ENCODE measurements at places on chromosomes 2 and 18.

DNA sequence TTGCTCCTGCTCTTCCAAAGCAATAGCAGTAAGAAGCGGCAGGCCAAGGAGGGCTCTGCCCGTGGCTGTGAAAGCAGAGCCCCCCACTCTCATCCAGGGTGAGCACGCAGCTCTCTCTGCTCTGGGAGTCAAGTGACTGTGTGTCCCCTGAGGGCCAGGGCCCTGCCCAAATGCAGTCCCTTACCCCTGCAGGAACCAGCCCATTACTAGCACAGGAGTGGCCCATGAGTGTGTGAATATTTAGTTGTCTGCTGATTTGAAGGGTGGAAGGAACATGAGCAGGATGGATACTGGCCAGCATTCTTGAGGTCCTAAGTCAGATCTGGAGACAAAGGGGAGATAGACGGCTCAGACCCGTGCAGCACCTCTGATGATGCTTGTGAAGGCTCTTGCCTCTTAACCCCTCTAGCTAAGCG is 69.7 kb upstream of the FOSL2 start:
- no peak for DNase-seq

DNA sequence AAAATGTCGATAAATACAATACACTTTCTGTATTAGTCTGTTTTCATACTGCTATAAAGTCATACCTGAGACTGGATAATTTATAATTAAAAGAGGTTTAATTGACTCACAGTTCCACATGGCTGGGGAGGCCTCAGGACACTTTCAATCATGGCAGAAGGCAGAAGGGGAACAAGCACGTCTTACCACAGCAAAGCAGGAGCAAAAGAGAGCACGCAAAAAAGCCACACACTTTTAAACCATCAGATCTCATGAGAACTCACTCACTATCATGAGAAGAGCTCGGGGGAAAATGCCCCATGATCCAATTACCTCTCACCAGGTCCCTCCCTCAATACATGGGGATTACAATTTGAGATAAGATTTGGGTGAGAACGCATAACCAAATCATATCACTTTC is 256.7 kb downstream of the ANAPC1 start:
- no peak for DNase-seq

- no peak for DNase-seq
Measured at GRCh38 chr2:20481798-20482405, 35.0 kb downstream of the RHOB start.

GRCh38 chr2:16978301-16978700 is 312.7 kb upstream of the CYRIA start:
- no peak for DNase-seq

- DNase-seq: no peak
Measured at GRCh38 chr18:25229920-25230319, 122.0 kb downstream of the ZNF521 start.

- DNase-seq: no peak
Measured at GRCh38 chr2:239596792-239597191, 196.0 kb upstream of the HDAC4 start.

GRCh38 chr18:28004606-28005005 is 172.3 kb downstream of the CDH2 start:
- no peak for DNase-seq

GRCh38 chr18:22475426-22476100 is 57.8 kb upstream of the CTAGE1 start:
- DNase-seq: no peak

GRCh38 chr18:42113529-42114191 is 158.6 kb downstream of the PIK3C3 start:
- DNase-seq: no peak

DNA sequence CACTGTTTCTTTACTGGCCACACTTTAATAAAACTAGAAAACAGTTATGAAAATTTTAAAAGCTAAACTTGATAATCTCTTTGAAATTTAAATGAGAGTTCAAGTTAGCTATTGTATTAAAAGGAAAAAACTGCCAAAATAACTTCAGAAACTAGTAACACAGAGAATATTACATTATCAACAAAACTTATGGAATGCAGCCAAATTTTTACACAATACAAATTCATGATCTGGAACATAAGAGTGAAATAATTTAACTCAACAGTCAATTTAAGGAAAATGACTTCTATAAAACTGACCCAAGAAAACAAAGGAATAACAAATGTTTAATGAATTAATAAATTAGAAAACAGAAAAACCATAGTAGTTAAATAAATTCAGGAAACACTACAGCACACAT is 65.0 kb downstream of the TCF4 start:
- no peak for DNase-seq

GRCh38 chr2:219433666-219434467 is 776 bp upstream of the SPEG start:
- DNase-seq: peak; percentile 27

DNA sequence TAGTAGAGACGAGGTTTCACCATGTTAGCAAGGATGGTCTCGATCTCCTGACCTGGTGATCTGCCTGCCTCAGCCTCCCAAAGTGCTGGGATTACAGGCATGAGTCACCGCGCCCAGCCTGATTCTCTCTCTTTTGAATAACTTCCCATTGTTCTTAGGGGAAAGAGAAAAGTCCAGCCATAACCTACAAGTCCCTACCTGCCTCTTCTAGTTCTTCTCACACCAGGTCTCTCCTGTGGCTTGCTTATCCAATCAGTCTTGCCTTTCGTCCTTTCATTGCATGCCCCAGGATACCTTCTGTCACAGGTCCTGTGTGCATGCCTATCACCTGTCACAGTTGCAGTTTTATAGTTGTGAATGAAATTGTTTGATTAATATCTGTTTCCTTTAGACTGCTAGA is 148.1 kb downstream of the SLC4A3 start:
- DNase-seq: no peak

- no peak for DNase-seq
Measured at GRCh38 chr2:23436346-23437098, 51.5 kb downstream of the KLHL29 start.

GRCh38 chr2:171587567-171587966 is 65.3 kb downstream of the CYBRD1 start:
- DNase-seq: no peak

DNA sequence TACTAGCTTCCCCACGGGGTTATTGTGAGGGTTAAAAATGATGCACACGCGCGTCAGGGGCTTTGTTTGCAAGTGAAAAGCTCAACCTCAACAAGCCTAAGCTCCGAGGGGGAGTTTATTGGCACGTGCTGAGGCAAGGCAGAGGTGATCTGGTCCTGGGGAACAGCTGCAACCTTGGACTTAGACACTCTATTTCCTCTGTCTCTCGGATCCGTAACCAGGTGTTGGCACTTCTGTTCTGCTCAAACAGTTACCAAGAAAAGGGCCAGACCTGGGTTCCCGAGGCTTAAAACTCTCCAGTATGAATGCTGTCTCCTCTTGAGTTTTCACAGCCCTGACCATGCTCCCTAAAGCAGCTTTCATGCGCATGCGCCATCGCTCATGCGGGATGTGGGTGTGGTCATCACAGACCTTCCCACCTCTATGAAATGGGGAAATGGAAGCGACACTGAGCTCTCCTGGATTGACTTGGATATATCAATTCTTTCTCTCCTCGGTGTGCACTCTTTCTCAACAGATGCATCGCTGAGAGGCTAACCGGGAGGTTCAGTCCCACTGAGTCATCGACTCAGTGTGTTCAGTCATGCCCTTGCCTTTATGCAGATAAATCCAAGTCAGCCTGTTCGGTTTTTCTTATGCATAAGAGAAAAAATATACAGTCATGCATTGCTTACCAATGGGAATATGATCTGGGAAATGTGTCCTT is 19.9 kb upstream of the RAB31 start:
- no peak for DNase-seq

DNA sequence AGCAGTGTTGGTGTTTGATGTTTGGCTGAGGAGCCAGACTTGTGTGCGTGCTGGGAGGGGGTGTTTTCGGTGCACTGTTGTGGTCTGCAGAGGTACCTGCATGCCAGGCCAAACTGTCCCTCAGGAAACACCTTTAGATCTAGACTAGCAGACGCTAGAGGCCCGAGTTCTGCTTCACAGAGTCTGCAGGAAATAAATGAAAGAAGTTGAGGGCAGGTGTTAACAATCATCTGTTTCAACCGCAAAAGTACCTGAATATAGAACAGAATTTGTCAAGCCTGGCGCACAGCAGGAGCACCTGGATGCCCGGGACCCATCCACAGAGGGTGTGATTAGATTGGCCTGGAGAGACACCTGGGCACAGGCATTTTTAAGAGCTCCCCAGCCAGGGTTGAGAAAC is 40.5 kb upstream of the REL start:
- DNase-seq: no peak

DNA sequence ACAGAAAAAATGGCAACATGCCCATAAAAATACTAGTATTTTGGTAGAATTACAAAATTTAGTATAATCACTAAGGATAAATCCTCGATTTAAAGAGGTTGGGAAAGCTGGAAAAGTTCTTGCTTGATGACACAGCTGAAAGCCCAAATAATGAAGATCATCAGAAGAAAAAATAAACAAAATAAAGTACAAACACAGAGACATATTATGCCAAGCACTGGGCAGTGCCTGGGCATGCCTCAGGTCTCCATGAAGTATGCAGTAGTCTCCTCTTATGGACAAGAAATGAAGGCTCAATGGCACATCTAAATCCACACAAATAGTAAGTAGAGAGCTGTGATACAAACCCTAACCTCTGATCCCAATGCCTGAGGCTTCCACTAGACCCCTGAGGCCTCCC is 57.7 kb downstream of the RNU4ATAC start:
- DNase-seq: no peak

GRCh38 chr18:9876867-9877654 is 8.7 kb upstream of the TXNDC2 start:
- no peak for DNase-seq

DNA sequence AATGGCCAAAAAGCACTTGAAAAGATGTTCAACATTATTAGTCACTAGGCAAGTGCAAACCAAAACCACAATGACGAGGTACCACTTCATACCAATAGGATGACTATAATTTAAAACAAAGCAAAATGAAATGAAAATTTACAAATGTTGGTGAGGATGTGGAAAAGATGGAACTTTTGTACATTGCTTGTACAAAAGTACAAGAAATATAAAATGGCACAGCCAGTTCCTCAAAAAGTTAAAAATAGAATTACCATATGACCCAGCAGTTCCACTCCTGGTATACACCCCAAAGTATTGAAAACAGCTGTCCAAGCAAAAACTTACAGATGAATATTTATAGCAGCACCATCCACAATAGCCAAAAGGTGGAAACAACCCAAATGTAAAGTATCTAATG is 107.8 kb upstream of the XPO1 start:
- no peak for DNase-seq

DNA sequence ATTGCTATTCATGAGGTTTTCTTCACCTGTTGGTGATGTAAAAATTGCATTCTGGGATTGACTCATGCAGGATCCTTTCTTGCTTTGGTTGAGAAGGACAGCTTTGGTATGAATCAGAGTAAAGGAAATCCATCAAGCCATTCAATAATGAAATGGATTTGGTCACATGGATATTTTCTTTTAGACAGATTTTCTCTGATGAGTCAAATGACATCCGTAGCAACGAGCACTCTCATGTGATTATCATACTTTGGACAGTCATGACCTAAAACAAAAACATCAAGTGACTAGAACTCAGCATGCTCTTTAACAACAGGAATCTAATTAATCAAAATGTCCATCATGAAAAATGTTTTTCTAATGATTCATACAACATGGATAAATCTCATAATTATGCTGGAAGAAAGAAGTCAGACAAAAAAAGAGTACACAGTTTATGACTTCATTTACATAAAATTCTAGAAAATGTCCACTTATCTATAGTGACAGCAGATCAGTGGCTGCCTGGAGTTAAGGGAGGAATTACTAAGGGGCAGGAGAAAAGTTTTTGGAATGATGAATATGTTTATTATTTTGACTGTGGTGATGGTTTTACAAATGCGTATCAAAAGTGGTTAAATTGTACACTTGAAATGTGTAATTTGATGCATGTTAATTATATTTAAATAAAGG is 30.7 kb downstream of the TRAK2 start:
- no peak for DNase-seq

DNA sequence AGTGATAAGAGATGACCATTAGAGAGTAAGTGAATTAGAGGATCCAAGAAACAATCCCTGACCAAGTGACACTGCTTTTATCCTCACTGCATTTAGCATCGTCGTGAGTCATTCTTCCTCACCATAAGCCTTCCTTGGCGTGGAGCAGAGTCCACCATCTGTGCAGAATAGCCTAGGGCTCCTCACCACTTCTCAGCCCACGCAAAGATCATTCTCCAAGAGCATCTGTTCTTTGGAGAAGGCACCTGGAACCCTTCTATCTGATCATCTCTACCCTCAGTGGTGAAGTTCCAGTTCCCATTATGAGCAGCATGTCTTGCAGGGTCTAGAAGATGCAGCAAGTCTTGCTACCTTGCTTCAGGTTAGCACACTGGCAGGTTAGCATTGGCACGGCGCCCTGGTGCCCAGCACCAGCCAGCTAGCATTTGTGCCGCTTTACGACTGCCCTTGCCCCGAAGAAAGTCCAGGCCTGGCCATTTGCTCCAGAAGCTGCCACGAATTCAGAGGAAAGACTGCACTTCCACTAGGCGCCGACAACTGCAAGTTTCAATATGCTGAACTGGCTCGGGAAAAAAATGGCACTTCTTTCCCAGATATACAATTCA is 225.8 kb downstream of the TTC32 start:
- DNase-seq: no peak

DNA sequence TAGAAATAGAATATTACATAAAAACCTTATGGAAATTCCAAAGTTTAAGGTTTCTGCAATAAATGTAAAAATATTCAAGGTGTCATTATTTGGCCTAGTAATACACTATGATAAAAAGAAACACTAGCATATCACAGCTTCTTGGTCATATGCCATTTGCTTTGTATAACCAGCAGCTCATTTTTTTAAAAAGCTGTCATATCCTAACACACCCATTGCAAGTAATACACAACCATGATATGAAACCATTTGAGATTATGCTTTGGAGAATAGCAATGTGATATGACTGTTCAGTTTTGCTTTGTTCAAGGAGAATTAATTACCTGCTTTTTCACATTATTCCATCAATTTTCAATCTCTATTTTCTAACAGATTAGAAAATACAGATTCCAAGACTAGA is 149.0 kb downstream of the IKZF2 start:
- DNase-seq: no peak

DNA sequence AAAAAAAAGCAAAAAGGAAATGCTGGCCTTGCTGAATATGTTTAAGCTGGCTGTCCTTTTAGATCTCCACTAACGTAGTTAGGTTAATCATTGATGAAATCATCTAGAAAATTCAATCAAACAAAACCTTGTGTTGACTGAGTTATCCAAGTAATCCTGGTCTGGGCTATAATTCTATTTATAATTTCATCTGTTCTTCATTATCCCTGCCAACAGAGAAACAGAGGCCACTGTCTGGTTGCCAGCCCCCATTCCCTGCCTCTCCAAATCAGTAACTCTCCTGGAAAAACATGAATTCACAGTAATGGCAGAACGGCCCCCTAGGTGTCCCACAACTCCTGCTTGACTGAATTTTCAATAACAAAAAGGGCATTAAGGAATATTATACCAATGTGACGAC is 24.6 kb downstream of the DOCK10 start:
- no peak for DNase-seq
